ENCODE measurements at places on chromosomes 1 and 21. TPM values are rescaled to one million over a fixed set of nuclear protein-coding genes. Genes with fewer than 3 reads are reported as not detected.
A peak's percentile ranks its signal among the peaks of the same experiment; 100 is the strongest.

GRCh38 chr1:115648717-115649691, 7.2 kb downstream of the VANGL1 start:
- DNase-seq = no peak

- no peak for DNase-seq
These were observed 988.8 kb upstream of the B3GALT2 start for GRCh38 chr1:194175251-194175650.

DNA sequence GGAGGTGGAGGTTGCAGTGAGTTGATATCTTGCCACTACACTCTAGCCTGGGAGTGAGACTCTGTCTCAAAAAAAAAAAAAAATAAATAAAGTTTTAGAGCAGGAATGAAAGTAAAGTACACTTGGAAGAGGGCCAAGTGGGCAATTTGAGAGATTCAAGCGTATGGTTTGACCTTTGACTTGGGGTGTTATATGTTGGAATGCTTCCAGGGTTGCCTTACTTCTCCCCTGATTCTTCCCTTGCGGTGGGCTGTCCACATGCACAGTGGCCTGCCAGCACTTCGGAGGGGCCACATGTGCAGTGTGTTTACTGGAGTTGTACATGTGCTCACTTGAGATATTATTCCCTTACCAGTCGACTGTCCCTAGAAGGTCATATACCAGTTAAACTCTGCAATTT, 295.5 kb upstream of the PROX1 start:
- DNase-seq = no peak

DNA sequence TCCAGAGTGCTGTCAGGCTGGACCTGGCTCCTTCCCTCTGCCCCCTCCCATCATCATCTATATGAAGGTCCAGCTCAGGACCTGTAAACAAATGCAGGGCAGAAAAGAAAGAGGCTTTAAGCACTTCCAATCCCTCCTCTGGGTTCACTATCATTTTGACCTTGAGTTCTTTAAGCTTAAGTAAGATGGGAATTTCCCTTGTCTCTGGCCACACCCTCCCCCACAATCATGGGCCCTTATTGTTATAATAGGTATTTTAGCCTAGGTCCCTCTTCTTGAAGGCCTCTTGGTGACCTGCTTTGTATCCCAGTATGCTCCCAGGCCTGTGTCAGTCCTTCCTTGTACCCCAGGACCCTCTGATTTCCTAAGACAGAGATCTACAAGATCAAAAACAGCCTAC, 45.1 kb upstream of the EPS15 start:
- DNase-seq = peak; percentile 54

Gene FALEC
- total RNA-seq = not detected

DNA sequence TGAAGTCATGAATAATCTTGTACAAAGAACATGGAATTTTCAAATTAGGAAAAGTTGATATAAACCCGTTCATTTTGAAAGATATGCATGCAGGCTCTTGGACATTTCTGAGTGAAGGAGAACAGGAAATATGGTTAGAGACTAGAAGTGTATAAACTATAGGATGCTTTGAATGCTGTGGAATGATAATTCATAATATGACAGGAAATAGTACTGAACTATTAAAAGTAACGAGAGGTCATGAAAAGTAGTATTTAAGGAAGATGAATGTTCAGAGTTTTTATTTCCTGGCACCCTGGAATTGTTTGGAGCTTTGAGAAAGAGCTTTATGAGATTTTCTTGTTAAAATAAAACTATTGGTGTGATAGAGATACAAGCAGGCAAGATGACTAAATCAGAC, 18.7 kb upstream of the CRB1 start:
- DNase-seq = no peak

GRCh38 chr1:88800382-88801051, 90.8 kb downstream of the GTF2B start:
- peak; percentile 55 for DNase-seq

Gene NDUFV3
- 70.0 TPM for total RNA-seq

- DNase-seq = no peak
These were observed 170.0 kb downstream of the GRIK3 start for GRCh38 chr1:36864182-36864822.

Gene LCE1B
- total RNA-seq = 2.0 TPM

DNA sequence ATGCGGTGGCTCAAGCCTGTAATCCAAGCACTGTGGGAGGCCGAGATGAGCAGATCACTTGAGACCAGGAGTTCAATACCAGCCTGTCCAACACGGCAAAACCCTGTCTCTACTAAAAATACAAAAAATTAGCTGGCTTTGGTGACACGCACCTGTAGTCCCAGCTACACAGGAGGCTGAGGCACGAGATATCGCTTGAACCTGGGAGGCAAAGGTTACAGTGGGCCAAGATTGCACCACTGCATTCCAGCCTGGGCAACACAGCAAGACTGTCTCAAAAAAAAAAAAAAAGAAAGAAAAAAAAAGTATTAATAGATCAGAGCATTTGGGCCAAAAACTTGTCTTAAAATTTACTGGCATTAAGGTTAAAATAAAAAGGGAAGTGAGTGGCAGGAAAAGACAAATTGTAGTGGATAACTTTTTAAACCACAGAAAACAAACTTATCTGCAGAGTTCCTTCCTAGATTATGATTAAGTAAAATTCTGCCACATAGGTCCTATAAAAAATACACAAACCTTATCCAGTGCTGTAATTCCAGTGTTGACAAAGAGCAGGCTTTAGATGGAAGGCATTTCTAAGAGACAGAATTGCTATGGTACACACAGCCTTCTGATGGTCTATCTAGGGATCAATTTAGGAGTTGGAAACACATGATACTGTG, 53.3 kb downstream of the EIF4G3 start:
- no peak for DNase-seq

Gene OPRD1
- not detected for total RNA-seq

DNA sequence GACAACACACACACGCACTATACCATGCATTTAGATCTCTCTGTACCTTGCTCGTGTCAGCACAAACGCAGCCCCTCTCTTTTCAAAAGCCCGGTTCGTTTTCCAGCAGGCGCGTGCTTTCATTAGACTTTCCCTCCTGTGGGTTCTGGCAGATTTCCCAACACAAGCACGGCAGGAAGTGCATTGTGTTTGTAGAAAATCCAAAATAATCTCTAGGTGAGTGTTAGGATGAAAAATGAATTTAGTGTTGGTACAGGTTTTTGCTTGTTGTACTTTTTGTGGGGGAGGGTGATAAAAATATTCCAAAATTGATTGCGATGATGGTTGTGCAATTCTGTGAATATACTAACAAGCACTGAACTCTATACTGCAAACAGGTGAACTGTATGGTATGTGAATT, 54.1 kb upstream of the POFUT2 start:
- DNase-seq = peak; percentile 77

GRCh38 chr1:201414051-201414738, 7.3 kb downstream of the TNNI1 start:
- no peak for DNase-seq

Gene KRTAP7-1
- not detected for total RNA-seq

DNA sequence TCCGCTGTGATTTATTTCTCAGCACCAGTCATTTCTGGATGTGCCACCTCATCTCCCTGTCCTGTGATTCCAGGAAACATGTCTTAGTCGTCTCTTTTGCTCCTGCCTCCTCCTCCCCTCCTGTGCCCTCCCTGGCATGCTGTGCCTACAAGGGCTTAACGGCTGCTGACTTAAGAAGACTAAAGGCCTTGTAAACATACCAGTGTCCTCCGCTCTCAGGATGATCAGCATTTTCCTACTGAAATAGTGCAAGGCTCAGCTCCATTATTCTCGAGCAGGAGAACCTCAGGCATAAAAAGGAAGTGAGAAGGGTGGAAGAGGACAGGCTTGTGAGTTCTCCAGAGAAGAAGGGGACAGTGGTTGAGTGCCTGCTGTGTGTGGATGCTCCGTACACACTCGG, 61.6 kb upstream of the RUNX3 start:
- no peak for DNase-seq

GRCh38 chr1:3066250-3066711, 2.7 kb upstream of the PRDM16 start:
- DNase-seq = no peak

DNA sequence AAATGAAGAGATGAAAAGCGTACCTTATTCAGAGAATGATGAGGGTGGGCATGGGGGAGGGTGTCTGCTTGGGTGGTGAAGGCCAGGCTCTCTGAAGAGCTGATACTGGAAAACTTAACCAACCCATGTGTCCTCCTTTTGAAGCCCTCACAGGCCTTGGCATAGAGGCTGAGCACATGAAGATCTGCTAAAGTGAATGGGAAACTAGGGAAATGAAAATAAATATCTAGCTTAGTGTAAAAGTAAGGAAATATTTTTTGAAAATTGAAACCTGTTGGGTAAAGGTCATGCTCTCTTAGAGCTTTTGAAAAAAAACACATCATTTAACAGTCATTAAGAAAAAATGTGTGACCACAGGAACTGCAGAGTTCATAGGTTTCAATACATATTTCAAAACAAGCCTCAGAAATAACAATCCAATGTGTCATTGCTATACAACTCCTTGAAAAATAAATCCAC, 40.5 kb upstream of the RALGPS2 start:
- peak; percentile 89 for DNase-seq

DNA sequence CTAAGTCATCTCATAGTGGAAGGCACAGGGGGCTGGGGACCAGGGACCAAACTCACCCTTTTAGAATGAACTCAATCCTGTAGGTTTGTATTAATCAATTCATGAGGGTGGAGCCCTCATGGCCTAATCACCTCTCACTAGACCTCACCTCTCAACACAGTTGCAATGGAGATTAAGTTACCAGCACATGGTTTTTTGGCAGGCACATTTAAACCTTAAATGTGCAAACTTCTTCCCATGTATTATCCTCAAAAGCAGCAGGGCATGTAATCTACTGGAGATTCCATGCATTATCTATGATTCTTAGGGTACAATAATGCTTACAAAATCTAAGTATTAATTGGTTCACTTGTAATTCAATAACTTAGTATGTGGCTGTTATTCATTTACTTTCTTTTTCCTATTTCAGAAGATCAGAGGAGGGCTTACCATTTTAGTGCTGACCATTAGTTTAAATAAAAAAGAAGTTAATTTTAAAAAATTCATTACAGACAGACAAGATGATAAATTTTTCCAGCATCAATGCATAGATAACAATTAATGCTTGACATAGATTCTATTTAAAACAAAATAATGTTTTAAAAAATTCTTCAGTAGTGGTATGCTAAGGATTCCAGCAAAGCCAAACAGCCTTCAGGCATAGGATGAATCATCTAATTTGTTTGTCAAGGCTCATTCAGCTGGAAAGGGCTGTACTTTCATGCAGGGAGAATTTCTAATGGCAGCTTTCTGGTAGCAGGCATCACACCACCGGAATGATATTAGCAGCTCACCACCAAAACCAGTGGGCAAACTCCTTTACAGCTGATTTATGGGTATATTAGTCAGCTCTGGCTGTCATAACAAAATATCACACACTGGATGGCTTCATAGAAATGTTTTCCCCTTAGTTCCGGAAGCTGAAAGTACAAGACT, 124.6 kb upstream of the ZNF648 start:
- peak; percentile 91 for DNase-seq

Gene FCAMR
- total RNA-seq = not detected

GRCh38 chr1:224736619-224737352, 120.7 kb downstream of the CNIH3 start:
- DNase-seq = peak; percentile 22

GRCh38 chr1:176736015-176736414, 273.0 kb downstream of the PAPPA2 start:
- DNase-seq = no peak

Gene ASTN1
- not detected for total RNA-seq

Gene HSF2BP
- 5.3 TPM for total RNA-seq

- no peak for DNase-seq
These were observed 28.6 kb downstream of the CEP104 start for GRCh38 chr1:3828391-3828790.

GRCh38 chr21:33491373-33492102, at the start of gene DNAJC28:
DNAJC28 (minus strand) TSS chr21:33491716; CDS start chr21:33489393, 2,323 bp downstream.
- DNase-seq = peak; percentile 89

DNA sequence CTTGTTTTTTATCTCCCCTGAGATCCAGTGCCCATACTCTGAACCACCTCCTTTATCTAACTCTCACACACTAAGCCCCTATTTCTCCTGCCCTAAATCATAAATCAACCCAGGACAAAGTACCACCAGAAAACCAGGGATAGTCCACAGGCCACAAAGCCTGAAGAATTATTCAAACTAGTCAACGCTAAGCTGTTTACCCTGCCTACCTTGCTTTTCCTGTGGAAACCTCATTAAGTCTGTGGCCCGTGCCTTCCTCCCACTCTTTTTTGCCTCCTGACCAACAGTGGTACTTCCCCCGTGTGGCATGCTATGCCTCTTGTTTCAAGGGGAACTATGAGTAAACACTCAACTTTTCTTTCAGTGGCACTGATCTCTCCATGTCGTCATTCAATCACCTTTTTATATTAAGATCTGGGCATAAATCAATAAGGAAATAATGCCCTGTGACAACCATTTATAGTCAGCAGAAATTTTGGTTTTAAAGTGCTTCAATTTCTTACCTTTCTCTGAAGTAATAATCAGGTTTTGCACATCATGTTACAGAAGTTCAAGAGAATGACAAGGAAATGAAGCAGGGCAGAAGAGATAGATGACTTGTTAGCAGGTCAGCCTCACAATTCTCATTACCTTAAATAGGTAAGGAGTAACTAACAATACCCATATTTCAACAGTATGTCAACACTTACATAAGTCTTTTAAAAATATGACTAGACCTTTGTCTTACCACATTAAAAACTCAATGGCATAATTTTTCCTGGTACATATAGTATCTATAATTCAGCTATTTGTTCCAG, 32.1 kb downstream of the EYA3 start:
- no peak for DNase-seq

DNA sequence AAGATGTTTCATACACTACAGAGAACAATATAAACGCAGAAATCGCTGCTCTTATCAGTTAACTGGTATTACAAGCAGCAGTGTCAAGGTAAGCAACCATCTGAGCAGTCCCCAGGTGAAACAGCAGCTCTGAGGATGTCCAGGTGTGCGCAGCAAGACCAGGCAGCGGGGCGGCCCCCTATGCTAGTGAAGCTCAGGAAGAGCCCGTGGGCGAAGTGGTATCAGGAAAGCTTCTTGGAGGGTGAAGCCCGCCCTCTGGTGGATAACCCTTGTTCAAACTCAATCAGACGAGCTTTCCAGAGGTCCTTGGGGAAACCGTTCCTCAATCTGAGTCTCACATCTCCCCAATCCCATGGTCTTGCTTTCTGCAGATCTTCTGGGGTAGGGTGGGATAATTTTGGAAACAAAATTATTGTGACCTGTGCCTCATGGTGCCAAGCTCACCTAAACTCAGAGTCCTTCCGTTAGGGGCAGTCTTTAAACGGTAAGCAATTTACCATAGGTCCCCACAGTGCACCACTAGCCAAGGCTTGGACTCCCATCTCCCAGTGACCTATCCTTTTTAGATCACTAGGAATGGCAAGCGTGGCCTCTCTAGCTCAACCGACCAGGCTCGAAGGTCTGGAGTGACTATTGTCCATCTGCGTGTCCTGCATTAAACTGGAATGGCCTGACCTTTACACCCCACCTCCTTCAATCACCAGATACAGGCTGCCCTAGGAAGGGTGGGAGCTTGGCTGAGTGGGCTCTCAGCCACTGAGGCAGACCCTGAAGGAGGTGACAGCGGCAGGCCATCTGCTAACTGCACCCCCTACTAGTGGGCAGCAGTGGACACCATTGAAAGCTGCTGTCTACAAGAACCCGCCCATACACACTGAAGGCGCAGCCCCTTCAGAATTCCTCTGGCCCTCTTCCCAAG, 13.6 kb upstream of the FAM110D start:
- DNase-seq = peak; percentile 90

Data from MCF 10A (cell line).